ENCODE measurements at places on chromosomes 11 and 22. TPM values are rescaled to one million over a fixed set of nuclear protein-coding genes. Genes with fewer than 3 reads are reported as not detected.

DNA sequence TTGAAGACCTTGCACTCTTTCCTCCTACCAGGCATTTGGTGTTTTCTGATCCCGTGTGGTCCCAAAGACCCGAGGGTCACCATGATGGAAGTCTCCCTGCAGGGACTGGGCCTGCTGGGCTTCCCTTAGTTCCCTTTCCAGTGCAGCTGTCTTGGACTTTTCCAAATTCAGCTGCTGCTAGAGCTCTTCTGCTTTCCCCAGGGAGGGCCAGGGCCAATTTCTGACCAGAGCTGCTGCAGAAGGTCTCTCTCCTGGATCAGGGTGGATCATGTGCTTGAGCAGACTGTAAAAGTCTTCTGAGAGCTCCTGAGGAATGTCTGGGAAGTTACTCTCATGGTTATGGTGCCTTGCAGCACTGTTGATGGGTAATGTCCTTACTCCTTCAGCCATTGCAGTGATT is 23.2 kb downstream of the LDLRAD3 start:
- no peak for DNase-seq

DNA sequence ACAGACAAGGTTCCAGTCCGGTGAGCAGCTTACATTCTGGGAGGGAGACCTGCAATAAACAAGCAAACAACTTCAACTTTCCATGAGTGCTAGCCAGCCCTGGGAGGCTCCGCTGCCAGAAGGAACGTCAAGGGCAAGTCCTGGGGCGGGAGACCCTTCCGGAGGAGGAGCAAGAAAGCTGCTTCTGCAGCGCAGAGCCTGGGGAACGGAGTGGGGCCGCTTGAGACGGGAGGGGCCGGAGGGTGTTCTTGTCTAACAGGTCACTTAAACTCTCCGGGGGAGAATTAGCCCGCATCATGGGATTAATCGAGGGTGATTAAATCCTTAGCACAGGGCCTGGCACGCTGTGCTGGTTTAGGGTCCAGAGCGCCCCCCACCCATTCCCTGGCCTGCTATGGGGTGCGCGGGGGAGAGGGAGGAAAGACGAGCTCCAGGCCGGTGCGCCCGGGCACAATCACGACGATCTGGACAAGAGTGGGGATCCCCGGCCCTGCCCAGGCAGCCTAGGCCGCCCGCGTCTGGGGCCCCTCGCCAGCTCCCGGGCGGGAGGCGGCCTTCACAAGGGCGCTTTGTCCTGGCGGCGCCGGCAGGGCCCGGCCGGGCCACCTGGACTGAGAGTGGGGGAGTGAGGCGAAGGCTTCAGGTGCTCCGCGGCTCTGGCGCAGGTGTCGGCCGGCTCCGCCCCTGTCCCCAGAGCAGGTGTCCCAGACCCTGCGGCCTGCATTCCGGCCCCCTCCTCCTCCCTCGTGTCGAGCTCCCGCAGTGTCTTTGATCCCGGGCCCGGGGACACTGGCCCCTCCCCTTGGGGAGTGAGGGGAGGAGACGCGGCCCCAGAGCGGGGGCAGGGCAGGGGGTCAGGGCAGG is 663 bp upstream of the LARGE2 start:
- DNase-seq, result no peak

- DNase-seq, result no peak
These were observed 18.2 kb upstream of the CLPB start for GRCh38 chr11:72452495-72452894.

DNA sequence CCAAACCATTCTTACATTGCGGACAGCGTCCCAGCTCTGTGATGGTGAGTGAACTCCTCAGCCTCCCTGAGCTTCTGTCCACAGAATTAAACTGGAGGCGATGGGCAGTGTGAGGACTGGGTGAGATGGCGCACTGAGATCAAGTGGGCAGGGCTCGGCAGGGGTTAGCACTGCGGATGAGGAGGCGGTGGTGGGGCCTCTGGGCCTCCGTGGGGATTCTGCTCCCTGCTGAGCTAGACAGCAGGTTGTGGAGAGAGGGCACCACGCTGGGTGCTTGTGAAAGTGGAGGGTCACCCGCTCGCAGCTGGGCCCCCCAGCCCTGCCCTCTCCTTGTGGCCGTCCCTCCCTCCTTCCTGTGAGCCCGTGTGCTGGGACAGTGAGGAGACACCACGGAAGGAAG is 25.6 kb upstream of the PARVG start:
- DNase-seq, result no peak

PKP3 gene
- polyA plus RNA-seq, result 8.4 TPM

APOL5 gene
- not detected for polyA plus RNA-seq

SF1 gene
- polyA plus RNA-seq, result 115 TPM

CYP2D6 gene
- 0.61 TPM for polyA plus RNA-seq
